Activated naive CD4-positive, alpha-beta T cell treated with Interleukin-2 at 50 U/mL for 16 hours (primary cell): ENCODE measurements at places on chromosomes 4 and X.

DNA sequence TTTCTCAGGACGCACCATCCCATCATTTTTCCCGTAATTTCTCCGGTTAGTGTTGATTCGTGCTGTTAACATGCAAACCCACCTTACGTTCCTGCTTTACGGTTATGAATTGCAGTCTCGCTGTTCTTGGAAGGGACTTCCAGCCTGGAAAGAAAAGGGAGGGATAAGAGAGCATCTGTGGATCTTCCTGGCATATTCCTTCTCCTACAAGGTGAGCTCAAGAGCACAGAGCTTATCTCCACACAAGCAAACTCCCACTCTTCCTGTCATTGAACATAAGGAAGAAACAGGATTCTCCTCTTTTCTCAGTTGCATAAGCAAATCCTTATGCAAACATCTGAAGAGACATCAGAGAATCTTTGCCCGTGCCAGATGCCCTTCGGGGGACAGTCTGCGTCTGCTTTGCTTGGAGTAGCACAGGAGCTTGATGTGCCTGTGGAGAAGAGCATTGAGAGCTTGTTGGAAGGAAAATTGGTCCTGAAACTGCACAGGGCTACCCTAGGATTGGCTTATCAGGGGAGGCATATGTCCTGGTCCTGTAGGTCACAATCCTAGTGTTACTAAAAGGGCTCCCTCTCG is 127.0 kb downstream of the ASMT start:
- DNase-seq: no peak

DNA sequence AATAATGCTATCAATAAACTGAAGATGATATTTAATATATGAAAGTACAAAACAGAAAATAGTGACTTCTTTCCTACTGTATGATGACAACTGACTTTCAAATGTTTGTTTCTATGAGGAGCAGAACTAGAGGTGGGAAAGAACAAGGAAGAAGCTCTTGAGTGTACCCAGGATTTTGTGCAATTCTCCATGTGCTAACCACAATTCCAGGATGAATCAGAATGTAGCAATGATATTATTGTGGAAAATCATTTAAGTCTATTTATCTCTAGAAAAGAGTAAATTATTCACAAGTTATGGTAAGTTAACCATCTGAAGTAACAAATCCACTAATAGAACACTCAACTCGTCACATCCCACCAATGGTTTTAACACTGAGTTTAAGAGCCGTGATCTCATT is 324.1 kb upstream of the EMCN start:
- no peak for DNase-seq

DNA sequence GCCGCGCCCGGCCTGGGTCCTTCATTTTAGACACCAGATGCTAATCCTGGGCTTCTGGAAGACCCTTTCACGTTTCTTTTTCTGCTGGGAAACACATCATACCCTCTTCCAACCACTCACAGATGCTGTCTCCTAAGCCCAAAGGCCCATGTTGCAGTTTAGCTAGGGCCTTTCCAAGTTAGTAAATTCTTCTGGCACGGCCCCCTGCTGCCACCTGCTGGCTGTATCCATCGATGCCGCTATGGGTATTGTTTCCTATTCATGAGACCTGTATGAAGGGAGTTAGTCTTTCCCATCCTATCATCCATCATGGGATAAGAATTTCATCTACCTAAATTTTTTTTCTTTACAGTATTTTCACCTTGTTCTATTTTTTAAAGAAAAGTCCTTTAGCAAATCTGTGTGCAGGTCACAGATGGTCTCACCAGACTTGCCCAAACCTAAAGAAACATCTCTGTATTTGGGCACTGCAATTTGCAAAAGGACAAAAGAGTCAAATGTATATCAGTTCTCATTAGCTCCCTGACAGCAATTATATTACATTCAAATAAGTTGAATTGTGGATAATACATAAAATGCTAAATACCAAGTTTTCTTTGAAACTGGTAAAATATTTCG is 37.8 kb upstream of the SLC9A7 start:
- peak; percentile 73 for DNase-seq

DNA sequence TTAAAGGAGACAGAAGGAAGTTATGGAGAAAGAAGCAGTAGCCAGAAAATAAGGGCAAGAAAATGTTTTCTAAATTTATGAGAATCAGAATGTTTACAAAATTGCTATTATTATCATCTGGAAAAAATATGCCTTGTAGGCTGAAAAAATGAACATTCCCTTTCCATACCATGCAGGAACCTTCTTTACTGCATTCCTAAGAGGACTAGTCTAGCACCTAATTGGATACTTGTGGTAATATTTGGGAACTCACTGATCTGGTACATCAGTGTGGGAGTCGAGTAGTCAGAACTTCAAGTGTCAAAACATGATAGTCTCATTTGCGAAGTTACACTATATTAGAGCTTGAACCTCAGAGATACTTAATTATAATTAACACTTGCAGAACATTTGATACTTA is 51.9 kb downstream of the TET2 start:
- no peak for DNase-seq

DNA sequence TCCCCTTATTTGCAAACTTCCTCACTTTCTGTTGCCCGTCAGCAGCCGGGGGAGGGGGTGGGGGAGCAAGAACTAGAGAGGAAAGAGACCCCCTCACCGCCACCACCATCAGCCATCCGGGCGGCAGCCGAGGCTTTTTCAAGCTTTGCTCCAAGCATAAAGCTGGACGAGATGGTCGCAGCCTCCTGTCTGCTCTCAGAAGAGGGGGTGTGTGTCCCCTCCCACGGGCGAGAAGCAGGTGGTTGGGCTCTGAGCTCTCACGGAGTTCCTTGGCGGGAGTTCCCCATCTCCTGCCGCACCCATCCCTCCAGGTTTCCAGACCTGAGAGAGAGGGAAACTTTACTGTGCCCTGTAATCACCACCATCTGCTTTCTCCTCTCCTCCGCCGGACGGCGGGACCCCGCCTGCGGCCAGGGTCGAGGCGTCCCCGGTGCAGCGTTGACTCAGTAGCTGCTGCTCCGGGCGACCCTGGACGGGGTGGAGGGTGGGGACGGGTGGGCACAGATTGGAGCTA is 4.7 kb upstream of the ARX start:
- no peak for DNase-seq

DNA sequence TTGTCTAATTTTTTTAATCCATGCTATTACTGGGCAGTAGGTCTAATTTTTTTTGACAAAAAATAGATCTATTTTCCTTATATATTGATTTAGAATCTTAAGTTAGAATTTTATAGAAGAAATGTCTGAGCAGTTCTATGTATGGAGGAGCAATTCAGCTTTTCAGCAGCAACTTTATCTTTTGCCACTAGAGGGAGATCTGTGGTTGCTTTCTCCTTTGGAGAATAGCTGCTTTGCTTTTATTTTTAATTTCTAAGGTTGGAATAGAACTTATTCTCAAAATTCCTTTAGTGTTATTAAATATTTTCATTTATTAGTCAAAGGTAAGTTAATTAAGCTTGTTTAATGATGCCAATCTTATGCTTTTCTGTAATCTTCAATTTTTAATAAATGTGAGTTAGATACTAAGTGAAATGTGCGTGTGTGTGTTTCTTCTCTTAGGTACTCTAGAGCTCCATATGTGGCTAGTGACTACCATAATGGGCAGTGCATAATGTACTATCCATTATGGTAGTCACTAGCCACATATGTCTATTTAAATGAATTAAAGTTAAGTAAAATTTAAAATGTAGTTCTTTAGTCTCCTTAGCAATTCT is 29.3 kb downstream of the FAM199X start:
- DNase-seq: no peak
